NCI-H345 (cell line): ENCODE measurements at places on chromosomes 3 and 15.
A peak's percentile ranks its signal among the peaks of the same experiment; 100 is the strongest.

DNA sequence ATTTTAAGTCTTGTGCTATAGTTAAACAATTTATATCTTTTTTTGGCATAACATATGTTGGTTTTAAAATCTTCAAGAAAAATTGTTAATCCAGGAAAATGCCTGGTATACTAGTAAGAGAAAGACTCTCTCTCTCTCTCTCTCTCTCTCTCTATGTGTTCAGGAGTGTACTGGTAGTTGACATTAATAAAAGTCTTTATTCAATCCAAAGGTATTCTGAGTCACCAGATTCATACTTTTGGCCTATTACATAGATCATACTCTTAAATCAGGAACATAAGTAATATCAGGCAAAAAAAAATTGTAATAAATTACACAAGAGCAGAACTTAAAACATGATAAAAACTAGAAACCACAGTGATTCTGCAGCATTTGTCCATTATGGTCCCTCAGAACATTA is 70.2 kb downstream of the TFG start:
- DNase-seq, result no peak

DNA sequence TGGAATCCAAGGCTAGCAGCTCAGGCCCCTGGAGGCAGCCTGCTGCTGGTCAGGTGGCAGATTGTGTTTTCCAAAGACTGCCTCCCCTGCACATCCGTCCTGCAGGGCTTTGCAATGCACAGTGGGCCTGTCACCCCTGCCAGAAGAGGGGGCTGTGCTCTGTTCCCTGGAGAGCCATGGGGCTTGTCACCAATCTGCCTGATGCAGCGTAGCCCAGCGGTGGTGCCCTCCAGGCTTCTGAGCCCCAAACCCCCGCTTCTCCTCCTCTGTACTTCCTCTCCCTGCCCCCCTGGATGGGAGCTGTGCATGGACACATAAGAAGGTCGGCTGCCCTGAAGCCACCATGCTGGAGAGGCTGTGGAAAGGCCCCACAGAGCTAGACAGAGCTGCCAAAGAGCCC is 10.0 kb upstream of the PLXNA1 start:
- DNase-seq, result no peak

GRCh38 chr15:99210334-99210733 is 39.0 kb downstream of the TTC23 start:
- no peak for DNase-seq

- no peak for DNase-seq
Observed at GRCh38 chr3:146322216-146322817, 71.4 kb upstream of the PLSCR4 start.

DNA sequence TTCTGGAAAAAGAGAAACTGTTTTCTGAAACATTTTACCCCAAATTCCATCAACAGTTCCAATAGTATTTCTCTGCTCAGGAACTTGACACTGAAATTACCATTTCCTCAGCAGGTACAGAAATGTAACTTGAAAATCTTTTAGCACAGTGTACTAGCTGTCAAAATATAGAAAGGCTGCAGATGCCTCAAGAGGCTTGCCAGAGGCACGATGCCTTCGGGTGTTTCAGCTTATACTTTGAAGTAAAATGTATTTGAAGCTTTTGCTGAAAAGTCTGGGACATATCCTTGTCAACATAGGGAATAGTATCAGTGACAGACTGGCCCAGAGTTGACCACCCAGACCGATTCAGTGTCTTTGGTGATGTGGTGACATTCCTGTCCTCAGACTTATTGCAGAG is 154.4 kb upstream of the CHRM5 start:
- no peak for DNase-seq

GRCh38 chr3:153885359-153885758 is 235.8 kb upstream of the ARHGEF26 start:
- DNase-seq, result no peak

DNA sequence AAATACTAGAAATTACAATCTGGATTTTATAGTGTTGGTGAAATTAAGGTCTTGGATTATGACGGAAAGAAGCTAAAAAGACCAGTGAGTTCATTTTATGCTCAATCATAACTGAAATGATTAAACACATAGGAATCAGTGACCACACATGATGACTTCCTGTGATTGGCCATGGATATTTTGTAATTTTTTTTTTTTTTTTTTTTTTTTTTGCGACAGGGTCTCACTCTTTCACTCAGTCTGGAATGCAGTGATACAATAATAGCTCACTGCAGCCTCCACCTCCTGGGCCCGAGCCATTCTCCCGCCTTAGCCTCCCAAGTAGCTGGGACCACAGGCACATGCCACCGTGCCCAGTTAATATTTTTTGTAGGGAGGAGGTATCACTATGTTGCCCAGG is 47.4 kb downstream of the PAQR5 start:
- no peak for DNase-seq

DNA sequence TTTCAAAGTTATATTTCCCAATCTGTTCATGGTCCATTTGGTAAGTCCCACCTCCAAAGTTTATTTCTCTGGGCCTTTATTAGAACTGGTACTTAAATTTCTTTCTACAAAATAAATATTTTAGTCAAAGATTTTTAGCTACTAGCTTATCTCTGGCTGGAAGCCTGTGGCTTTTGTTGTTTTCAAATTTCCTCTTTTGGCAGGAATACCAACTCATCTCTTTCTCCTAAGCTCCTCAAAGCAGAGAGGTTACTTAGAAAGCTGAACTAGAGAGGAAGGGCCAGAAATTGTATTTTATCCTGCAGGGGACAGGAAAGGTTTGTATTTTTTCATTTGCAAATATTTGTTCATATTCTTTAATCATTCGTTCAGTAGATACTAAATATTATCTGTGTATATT is 227.8 kb downstream of the TBL1XR1 start:
- no peak for DNase-seq

- DNase-seq, result peak; percentile 2
Observed at GRCh38 chr3:112582244-112582874, 20.5 kb downstream of the SLC35A5 start.

GRCh38 chr3:120742849-120743365 is 363 bp downstream of the GTF2E1 start:
- DNase-seq, result no peak

DNA sequence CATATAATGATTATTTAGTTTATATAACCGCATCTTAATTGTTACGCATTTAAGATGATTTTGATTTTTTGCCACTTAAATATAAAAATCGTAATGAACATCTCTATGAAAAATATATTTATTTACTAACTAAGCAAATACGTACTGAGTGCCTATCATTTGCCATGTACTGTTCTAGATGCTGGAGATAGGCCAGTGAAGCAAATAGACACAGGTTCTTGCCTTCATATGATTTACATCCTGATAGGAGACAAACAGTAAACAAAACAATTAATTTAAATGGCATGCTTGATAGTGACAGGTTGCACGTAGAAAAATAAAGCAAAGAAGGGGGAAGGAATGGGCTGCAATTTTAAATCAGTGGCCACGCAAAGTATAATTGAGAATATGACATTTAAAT is 217.2 kb downstream of the KCNH8 start:
- no peak for DNase-seq

GRCh38 chr3:98798820-98799219 is 35.7 kb downstream of the ST3GAL6 start:
- DNase-seq, result no peak

- DNase-seq, result no peak
Observed at GRCh38 chr3:136708333-136708985, 43.7 kb downstream of the STAG1 start.

DNA sequence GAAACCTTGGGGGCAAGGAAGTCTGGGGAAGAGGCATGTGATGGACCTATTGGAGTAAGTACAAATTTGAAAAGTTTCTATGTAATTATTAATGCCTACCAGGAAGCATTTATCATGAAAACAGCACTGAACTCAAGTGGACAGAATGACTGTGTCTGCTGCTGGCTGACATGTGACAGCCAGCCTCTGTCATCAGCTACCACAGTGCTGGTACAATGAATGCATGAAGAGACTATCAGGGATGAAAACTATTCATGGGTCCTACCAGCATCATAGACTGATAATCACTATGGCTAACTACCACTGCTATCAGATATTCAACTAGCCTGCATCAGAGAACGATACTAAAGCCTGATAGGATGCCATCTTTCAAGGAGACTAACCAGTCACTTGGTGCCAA is 193.5 kb downstream of the RAP2B start:
- no peak for DNase-seq

GRCh38 chr3:99805160-99805559 is 12.5 kb upstream of the CMSS1 start:
- DNase-seq, result no peak

GRCh38 chr3:177812492-177812891 is 615.2 kb upstream of the TBL1XR1 start:
- DNase-seq, result no peak

DNA sequence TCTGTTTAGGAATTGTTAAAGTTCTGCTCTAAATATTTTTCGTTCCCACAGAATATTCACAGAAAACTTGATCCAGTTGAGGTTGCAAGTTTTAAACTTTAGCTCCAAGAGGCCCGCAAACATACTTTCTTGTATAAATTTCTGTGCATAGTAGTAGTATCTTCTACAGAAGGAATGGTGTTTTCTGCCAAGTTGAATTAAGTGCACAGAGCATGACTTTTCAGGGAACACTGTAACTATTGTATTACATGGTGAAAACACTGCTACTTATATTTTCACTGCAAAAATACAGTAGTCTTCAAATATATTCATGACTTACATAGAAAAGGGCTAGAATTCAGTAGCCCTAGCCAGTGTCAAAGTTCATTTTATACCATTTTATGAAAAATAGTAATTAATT is 67.0 kb downstream of the SUCNR1 start:
- DNase-seq, result no peak

GRCh38 chr3:18546632-18547031 is 121.5 kb upstream of the SATB1 start:
- DNase-seq, result no peak

GRCh38 chr3:83523470-83524073 is 1435.2 kb upstream of the CADM2 start:
- DNase-seq, result peak; percentile 58

DNA sequence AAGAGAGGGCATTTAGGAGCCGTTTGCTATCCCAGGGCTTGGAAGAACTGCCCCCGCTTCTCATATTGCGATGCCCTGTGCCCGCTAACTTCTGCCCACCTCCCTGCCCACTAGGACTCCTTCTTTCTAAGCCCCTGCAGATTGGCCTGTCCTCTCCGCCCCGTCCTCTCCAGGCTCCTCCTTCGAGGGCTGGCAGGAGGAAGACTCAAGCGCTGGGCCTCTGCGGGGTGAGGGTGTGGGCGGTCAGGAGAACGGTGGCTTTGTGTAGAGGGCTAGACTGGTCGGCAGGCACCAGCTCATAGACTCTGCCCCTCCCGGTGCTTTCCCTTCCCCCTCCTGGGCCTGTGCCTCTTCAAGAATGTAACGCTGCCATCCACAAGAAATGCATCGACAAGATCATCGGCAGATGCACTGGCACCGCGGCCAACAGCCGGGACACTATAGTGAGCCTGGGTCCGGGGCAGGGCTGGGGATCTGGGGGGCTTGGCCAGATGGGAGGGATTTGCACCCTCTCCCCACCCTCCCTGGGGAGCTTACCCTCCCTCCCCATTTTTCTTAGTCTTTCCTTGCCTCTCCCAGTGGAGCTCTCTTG is 21.9 kb downstream of the PRKCD start:
- DNase-seq, result no peak

- no peak for DNase-seq
Observed at GRCh38 chr3:172687501-172687900, 23.4 kb downstream of the NCEH1 start.

DNA sequence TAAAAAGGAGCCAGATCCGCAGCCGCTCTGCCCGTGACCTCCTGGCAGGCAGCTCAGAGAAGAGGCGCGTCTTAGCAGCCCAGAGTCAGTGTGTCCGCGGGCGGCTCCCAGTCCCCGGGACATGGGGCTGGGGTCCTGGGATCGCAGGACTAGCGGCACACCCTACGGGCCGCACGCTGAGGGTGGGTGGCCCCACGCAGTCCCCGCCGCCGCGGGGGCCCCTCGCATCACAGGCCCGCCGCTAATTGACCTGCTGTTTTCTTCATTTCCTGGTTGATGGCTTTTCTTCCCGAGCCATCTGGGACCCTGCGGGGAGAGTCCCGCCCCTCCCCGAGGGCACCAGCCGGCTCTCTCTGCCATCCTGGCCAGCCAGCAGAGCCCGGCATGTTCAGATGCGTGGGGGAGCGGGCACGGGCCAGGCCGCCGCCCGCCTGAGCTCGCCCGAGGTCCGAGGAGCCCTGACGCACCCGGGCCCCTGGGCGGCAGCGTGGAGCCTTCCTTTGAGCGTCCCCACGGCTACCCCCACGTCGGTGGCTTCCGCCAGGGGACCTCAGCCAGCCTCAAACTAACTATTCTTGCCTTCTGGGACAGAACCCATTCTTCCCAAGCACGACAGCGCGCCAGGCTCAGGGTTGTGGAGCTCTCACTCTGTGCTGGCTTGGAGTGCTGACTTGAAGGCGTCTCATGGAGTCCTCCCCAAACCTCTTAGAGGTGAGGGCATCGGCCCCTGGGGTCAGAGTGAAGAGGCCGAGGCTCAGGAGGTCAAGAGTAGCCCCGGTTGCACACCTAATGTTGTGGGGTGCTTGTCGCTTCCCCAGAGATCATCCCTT is 34.6 kb upstream of the CACNA2D3 start:
- no peak for DNase-seq

GRCh38 chr3:195077611-195078540 is 193.1 kb downstream of the XXYLT1 start:
- DNase-seq, result no peak

DNA sequence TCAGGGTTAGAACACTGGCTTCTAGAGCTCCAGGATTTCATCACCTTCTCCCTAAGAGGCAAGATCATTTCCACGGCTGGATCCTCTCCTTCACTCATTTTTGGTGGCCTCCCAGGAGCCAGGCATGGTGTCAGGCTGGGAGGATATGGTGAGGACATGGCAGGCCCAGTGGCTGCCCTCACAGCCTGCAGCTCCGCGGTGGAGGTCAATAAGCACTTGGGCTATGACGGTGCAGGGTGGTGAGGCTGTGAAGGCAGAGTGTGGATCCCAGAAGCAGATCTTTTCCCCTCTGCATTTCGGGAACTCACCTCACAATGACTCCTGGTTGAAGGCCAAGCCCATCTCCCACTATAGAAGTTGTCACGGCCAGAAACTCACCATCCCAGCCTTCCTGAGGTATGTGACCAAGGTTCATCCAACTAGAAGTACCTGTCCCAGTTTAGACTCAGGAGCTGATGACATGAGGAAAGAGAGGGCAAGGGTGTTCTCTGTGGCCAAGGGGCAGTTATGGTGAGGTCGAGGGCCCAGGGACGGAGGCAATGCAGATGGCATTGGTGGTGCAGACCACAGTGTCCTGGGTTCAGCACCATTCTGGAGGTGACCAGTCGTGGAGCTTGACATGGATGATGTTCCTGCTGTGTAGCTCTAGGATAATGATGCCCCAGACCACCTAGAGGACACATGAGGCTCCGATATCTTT is 100.1 kb upstream of the SMAD3 start:
- DNase-seq, result no peak

DNA sequence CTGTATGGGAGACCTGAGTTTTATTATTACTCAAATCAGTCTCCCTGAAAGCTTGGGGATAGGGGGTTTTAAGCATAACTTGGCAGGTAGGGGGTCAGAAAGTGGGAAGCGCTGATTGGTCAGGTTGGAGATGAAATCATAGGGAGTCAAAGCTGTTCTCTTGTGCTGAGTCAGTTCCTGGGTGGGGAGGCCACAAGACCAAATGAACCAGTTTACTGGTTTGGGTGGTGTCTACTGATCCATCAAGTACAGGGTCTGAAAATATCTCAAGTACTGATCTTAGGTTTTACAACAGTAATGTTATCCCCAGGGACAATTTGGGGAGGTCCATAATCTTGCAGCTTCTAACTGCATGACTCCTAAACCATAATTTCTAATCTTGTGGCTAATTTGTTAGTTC is 17.8 kb upstream of the IQCF6 start:
- DNase-seq, result no peak
